ENCODE measurements at places on chromosomes 1 and 21.

DNA sequence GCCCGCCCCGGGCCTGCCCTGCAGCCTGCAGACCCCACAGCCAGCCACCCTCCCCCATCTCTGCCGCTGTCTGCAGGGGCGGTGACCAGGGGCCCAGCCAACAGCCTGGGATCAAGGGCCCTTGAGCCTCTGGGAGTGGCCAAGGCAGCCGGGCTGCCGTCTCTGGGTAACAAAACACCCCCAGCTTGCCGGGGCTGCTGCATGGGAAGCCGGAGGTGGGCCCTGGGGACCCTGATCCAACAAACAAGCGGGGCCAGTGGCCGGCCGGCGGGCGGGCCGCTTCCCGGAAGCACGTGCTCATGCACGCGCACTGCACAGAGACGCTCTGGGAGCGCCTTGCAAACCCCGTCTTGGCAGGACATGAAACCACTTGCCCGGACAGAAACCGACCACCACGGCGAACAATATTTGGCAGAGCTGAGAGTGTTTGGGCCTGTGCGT is 13.2 kb downstream of the MEGF6 start:
- DNase-seq = no peak

GRCh38 chr1:48114596-48115382 is 107.7 kb upstream of the SLC5A9 start:
- no peak for DNase-seq

- no peak for DNase-seq
These were observed 7.7 kb upstream of the ZNF669 start for GRCh38 chr1:247111700-247112478.

- DNase-seq = no peak
These were observed 749 bp downstream of the SEC16B start for GRCh38 chr1:177969109-177969508.

- no peak for DNase-seq
These were observed 142.0 kb downstream of the AJAP1 start for GRCh38 chr1:4796161-4797015.

All from stimulated activated CD8-positive, alpha-beta memory T cell treated with anti-CD3 and anti-CD28 coated beads, Interleukin-7, amount 100 ng/mL, for 1 hour (primary cell).